Glomerular endothelial cell (primary cell): ENCODE measurements at places on chromosomes 6 and 20. TPM values are rescaled to one million over a fixed set of nuclear protein-coding genes. Genes with fewer than 3 reads are reported as not detected.

Gene BPIFB4
- not detected in 2 replicates for total RNA-seq

Gene SH3BGRL2
- total RNA-seq = 16.2 and 19.2 TPM in 2 replicates

Gene RSPO3
- 0.19 and 1.8 TPM in 2 replicates for total RNA-seq

Gene ZSCAN31
- total RNA-seq = 16.9 and 19.7 TPM in 2 replicates

GRCh38 chr20:59165396-59165795 is 1.8 kb downstream of the ZNF831 start:
- DNase-seq = no peak

- no peak for DNase-seq
Measured at GRCh38 chr6:163720460-163721235, 306.1 kb downstream of the QKI start.

DNA sequence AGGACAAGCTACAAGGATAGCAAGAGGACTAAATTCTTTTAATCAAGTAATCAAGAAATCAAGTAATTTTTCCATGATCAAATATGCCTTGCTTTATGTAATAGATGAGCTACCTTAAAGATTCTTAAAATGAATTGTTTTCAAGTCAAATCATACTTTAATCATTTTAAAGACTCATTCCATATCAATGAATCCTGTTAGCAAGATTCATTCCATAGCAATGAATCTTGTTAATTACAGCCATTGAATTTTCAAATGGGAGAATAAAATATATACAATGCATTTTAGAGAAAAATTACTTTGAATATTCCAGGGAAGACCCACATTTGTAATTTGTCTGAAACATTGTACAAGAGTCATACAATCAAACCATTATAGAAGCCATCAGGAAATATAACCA is 145.7 kb downstream of the RFX6 start:
- DNase-seq = no peak

DNA sequence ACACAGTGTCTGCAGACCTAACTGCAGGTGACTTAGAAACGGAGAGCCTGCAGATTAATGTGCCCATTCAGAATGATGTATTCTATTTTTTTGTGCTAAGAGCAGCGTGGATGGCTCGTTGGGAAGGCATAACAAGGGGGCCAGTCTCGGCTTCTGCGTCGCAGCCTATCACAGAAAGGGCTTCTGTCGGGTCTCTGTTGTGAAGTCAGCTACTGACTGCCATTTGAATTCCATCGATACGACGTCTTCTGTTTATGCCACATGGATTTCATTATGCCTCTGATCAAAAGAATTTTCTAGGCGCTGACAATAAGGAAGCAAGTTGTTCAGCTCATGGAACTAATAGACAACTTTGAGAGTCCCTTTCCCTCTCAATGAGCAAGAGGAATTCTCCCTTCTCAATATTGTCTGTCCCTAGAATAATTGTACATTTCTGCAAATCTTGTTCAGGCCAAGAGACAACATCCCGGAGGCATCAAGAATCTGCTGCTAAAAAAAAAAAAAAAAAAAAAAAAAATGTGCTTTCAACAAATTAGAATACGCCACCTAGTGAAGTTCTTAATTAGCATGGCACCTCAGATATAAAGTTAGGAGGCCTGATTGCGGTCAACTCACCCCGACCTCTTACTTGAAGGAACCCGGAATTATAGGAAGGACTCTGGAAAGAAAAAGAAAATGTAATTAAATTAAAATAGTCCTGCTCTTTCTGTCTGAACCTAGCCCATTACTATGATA is 223.9 kb downstream of the TSHZ2 start:
- DNase-seq = no peak

DNA sequence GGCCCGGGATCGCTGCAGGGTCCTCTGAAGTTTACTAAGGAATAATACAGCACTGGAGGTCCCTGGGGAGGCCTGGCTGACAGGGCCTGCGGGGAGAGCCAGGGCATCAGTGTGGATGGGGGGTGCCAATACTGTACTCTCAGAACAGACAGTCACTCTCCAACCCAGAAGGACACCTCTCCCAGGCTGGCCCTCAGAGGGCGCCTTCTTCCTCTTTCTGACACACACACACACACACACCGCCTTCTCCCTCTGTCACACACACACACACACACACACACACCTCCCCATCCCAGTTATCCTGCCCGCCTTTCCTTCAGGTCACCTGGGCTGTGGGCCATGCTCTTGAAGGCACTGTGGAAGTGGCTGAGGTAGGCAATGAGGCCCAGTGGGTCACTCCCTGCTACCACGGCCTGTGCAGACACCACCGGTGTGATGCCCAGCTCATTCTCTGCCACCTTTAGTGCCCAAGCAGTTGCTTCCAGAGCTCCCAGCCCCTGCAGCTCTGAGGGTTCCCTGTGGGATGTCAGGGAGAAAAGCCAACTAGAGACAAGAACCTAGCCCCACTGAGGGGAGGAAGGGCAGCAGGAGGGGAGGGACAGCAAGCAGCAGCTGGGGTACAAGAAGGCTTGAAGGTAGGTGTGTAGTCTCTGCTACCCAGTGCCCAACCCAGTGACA is 7.5 kb downstream of the SMPD2 start:
- no peak for DNase-seq

GRCh38 chr6:100457311-100457990 is 7.3 kb downstream of the SIM1 start:
- no peak for DNase-seq

GRCh38 chr20:61757678-61758563 is 307.8 kb downstream of the TAF4 start:
- no peak for DNase-seq

GRCh38 chr6:43033496-43034189 is 12.2 kb downstream of the RRP36 start:
- DNase-seq = no peak

GRCh38 chr6:135390458-135390857 is 107.1 kb downstream of the AHI1 start:
- no peak for DNase-seq

DNA sequence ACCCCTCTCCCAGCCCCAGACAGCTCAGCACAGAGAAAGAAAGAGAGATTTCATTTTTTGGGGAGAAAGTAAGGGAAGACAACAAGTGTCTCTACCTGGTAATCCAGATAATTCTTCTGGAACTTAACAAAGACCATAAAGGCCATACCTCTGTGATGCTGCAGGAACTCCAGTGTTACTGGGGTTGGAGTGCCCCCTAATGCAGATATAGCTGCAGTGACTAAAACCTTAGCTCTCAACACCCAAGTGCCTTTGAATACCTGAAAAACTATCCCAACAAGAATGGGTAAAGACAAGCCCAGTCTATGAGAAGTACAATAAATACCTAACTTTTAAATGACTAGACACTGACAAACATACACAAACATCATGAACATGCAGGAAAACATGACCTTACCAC is 365.3 kb upstream of the PTCHD4 start:
- peak; percentile 3 for DNase-seq

GRCh38 chr20:58876437-58876836 is 23.9 kb downstream of the GNAS start:
- no peak for DNase-seq

GRCh38 chr6:88141561-88142296 is 24.4 kb downstream of the CNR1 start:
- no peak for DNase-seq

GRCh38 chr6:85465762-85466161 is 15.9 kb downstream of the NT5E start:
- DNase-seq = no peak

DNA sequence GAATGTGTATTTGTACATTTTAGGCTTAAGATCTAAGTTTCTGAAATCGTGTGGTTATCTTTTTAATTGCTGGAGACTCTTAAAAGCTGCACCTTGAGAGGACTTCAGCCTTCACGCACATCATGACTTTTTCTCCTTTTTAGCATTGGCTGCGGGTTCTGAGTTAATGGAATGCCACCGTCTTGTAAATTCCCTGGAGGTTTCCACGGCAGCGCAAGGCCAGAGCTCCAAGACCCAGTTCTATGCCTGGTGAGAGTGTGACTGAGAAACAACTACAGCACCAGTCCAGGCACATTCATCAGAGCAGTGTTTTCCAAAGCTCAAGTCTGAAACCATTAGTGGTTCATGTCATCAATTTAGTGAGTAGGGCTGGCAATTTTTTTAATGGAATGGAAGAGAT is 23.0 kb downstream of the PRR18 start:
- DNase-seq = no peak

DNA sequence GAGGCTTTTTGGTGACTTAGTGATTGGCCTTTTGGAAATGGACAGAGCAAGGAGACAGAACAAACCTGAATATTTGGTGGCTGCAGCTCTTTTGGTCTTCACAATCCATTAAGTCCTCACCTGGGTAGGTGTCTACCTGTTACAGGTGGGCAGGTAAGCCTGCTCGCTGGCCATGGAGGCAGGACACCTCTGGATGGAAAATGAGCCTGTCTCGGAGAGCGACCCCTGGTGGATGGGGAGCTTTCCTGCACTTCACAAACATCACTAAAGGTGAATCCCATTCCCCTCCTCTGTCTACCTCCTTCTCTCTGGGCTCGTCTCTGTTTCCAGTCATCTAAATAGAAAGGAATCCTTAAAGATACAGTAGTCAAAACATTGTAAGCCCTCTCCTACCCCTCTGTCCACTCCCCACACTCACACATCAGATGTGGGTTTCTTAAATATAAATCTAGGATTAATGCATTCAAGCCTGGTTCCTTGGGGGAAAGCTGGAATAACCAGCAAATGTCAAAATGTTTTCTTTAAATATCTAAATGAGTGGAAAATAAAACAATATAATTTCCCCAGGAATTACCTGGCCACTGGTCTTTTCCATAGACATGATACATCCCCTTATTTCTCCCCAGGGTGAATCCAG is 304.9 kb downstream of the CDH26 start:
- DNase-seq = no peak

- DNase-seq = no peak
Measured at GRCh38 chr6:110999634-111000270, 17.9 kb downstream of the RPF2 start.

- no peak for DNase-seq
Measured at GRCh38 chr20:8148501-8148900, 16.4 kb downstream of the PLCB1 start.

DNA sequence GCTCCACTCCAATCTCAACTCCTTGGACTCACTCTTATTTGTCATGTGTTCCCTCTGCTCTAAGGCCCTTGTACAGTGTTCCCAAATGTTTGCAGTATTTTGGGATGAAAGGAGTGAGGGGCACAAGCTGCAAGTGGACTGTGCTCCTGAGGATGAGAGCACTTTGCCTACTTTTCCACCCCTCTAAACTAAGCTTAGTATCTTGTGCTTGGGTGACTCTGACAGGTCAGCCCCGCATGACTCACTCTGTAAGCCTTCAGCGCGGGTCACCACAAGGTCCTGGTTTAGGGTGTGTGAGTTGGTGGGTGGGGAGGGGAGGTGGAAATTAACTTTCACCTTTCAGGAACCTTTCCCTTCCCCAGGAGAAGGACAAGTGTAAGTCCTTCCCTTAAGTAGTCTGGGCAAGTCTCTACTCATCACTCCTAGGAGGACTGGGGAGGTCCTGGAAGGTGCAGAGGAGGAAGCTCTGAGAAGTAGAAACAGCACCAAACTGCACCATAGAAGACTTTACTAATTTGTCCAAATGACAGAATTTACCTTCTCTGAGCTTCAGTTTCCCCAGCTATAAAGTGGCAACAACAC is 68.8 kb upstream of the EPB41L1 start:
- DNase-seq = no peak

DNA sequence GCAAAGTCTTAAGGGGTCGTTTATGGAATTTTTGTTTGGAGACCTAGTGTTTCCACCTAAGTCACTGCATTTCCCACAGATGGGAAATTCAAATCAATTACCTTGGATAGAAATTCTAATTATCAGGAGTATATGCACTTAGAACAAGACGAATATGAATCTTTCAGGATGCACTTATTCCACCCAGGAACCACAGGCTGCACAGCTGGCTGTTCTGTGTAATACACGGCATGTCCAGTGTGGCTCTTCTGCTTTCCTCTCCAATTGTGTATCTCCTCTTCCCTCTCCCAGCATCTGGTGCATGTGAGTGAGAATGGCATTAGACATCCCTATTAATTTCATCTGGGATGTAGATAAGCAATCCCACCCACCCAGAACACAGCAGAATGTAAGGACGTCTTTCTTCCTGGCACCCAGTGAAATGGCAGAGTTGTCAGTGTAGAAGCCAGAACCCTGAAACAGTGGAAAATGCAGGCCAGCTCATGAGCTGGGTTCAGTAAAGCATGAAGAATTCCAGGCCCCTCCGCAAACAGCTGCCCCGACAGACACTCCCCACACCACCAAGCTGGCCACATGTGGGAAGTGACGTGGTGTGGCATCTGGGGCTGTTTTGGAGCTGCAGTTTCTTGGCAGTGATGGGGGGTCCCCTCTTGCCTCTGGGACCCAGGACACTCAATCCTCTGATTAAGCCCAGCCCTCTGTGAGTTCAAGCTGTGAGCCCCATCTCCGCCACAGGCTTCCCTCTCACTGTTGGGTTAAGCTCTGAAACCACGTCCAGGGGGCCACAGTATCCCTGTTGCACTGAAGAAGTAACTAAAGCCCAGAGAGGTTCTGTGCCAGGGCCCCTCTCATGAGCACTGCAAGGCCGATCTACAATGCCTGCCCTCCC is 180.1 kb upstream of the CST7 start:
- DNase-seq = no peak

DNA sequence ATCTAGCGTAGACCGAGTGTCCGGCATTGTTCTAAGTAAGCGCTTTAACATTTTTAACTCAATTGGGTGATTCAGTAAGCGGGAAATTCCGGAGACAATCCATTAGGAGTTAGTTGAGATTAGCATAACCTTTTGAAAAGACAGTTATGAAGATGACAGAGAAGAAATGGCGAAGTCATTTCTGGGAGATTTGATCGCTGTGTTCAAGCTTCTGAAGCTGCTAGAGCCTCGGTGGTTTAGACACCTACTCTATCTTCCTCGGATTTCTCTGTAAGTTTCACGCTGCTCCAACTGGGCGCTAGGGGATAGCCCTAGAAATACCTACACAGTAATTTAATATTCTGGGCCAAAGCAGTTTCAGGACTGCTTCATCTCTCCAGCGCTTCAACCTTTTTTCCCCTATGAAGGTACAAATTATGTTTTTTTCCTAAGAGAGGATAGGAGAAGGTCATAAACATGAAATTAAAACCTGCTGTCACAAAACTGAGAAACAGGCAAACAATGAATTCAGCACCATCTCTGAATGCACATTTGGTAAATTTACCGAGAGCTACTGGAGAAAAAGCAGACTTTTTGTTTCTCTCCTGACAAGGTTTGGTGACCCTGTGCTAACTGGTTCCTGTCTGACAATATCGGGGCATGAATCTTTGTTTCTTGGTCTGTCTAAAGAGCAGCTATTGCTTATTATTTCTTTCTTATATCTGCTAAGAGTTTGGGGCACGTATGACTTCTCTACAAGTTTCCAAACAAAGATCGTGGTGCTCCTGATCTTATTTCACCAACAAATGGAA is 22.4 kb downstream of the ZNF311 start:
- peak; percentile 70 for DNase-seq
